ENCODE measurements at places on chromosomes 3 and 15.

GRCh38 chr3:134803051-134803505 is 8.0 kb downstream of the EPHB1 start:
- no peak for DNase-seq

GRCh38 chr15:40246496-40247280 is 7.8 kb downstream of the PAK6 start:
- DNase-seq: no peak

- DNase-seq: no peak
Measured at GRCh38 chr3:8345398-8345797, 156.2 kb upstream of the LMCD1 start.

DNA sequence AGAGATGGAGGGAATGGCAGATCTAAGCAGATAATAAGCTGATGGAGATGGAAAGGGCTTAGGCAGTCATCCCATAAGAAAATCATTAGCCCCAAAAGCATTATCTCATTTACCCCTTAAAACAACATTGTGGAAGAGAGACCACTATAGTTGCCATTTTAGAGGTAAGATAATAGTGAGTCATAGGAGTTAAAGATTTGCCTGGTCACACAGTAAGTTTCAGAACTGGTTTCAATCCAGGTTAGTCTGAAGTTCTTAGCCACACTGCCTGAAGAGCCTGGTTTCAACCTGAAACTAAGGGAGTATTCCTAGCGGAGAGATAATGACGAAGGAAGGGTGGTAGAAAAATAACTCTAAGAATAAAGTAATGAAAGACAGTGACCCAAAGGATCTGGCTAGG is 13.0 kb upstream of the UBR1 start:
- DNase-seq: no peak

DNA sequence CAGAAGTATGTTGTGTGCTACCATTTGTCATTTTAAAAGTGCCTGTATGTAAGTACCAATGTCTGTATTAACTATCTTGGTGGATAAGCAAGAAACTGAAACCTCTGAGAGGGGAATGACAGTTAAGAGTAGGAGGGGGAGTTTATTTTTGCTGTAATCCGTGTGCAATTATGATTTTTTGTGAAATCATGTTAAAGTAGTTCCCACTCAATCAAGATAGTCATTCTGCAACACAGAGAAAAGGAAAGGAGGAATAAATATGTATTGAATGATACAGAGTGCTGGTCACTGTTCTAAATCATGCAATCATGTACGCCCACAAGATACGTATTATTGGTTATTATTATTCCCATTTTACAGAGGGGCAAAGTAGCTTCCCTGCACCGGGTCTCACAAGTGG is 105.1 kb upstream of the UBE2E1 start:
- DNase-seq: no peak

DNA sequence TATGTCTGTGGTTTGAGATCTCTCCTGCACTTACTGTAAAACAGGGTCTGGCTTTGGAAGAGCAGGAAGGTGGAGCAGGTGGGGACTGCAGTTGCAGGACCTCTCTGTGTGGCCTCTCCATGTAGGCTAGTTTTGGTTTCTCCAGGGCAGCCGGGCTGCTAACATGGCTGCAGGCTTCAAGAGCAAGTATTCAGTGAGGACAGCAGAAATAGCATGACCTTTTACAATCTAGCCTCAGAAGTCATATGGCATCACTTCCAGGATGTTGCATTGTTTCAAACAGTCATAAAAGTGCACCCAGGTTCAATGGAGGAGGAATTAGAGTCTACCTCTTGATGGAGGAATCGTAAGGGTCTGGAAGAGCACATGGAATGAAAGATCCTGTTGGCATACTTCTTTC is 728.7 kb downstream of the NTRK3 start:
- DNase-seq: no peak

GRCh38 chr15:36959746-36960145 is 140.6 kb downstream of the MEIS2 start:
- no peak for DNase-seq

DNA sequence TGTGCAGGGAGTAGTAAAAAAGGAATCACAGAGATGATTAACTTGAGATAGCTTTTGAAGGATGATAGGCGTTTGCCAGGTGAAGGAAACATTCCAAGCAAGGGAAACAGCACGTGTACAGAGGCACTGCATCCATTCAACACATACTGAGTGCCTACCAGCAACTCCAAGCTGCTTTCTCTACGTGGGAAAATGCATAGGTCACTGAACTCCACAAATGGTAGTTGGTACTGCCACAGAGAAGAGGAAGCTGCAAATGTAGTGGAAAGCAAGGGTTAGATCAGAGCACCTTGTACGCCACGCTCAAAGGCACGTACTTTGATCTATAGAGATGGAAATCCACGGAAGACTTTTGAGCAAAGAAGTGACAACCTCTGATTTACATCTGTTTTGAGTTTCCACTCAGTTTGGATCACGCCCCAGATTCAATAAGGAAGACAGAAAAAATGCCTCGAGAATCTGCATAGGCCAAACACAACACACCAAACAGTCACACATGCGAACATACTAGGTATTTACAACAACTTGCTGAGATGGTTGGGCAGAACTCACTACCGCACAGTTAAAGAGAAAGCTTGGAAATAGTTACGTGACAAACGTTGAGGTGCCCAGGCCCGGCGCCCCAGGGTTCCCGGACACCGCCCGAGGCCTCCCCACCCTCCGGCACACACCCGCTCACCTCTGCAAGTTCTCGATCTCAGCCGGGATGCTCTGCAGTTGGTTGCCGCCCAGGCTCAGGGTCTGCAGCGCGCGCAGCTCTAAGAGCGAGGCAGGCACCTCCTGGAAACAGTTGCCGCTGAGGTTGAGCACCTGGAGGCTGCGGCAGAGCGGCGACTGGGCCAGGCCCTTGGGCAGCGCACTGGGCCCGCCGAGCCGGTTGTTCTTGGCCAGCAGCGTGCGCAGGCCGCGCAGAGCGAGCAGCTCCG is 826 bp downstream of the LRRC58 start:
- no peak for DNase-seq

- DNase-seq: no peak
Measured at GRCh38 chr3:122232485-122232884, 49.0 kb downstream of the CASR start.

DNA sequence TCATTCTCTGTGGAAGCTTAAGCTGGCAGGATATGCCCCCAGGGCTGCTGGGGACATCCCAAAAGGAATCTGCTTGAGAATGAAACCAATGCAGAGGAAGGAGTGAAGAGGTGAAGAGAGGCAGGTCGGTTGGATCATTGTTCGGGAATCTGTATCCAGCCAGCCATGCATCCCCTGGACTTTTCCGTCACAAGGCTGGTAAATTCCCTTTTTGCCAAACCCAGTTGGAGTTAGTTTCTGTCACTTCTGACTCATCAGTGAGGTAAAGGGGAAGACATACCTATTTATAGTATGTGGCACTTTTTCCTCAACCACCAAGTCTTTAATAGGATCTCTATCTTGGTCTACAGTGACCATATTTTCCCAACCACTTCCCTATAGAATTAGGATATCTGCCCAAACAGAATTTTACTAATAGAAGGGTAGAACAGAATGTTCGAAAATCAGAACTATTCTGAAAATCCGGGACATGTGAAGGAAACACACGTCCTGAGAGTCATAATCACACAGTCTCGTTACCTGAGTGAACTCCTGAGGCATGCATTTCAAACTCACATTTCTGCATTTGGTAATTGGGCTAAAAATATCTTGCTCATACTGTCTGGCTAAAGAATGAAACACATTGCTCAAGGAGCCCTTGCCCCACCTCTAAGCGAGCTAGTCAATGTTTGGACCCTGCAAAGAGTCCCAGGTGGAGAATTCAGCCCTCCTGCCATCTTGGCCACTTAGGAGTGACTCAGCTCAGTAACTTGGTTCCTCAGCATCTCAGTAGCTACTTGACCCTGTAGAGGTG is 289.7 kb upstream of the ADAMTS9 start:
- no peak for DNase-seq

DNA sequence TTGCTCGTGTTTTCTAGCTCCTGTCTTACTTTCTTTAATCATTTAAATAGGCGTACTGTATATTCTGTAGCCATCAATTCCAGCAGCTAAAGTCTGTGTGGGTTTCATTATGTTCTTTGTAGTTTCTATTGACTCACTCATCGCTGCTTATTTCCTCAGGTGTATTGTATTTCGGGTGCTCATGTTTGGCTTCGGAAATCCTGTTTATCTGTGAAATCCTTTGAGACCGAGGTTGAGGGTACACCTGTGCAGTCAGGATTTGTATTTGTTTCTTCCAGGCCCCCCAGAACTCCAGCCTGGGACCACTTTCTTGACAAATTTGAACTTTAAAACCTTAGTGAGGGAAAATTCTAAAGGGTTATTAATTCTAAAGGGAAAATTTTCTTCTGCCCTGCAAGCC is 2.0 kb upstream of the PAK2 start:
- no peak for DNase-seq

GRCh38 chr3:94317017-94317416 is 254.2 kb downstream of the NSUN3 start:
- no peak for DNase-seq
